Osteocyte (in vitro differentiated cells): ENCODE measurements at places on chromosomes 13 and 19. TPM values are rescaled to one million over a fixed set of nuclear protein-coding genes. Genes with fewer than 3 reads are reported as not detected.

GRCh38 chr19:39497701-39497995 lies 1.1 kb upstream of the DLL3 start:
- H3K27ac ChIP-seq, result no peak overlapping the region
- H3K4me1 ChIP-seq, result peaks cover 18% of the 10 kb centered on the region
- DNase-seq, result no peak
- H3K27me3 ChIP-seq, result peaks cover 31% of the 10 kb centered on the region

- H3K4me1 ChIP-seq, result no peaks in the 10 kb centered on the region
- H3K36me3 ChIP-seq, result no peaks in the 10 kb centered on the region
- DNase-seq, result no peak
- no peak overlapping the region for H3K27ac ChIP-seq
Observed at GRCh38 chr13:90533866-90534265, 813.6 kb upstream of the MIR17HG start.

DNA sequence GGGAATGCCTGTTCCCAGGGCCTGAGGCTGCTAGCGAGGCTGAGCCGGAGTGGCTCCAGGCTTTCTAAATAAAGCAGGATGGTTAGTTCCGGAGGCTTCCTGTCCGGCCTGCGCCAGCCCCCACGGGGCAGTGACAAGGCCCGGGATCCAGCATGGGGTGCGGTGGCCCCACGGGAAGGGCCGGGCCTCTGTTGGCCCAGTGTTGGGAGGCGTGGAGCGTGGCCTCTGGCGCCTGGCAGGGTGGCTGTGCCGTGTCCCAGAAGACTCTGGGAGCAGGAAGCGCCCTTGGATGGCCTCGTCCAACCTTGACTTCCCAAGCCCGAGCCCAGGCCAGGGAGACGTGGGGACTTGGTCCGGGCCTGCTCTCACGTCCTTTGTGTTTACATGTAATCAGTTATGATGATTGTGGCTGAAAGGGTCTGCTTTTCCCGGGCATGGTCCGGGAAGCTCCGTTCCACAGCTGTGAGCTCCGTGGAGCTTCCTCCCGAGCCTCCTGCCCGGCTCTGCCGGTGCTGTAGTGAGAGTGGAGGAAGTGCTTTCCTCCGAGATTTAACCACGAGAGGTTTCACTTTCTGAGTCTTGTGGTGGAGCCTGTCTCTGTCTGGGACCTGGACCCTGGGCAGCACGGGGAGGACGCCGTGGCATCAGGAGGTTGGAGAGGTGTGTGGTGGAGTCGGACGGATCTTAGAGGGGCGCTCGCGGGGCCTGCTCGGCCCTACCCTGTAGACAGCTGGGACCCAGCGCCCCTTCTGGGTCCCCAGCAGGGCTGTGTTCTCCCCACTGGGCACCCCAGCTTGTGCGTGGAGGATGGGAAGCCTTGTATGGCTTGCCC lies 4.6 kb downstream of the GNA11 start:
- peak overlapping the region; percentile 81 for H3K27ac ChIP-seq
- H3K4me3 ChIP-seq, result peak overlapping the region; percentile 32
- no peak for DNase-seq
- H3K27me3 ChIP-seq, result no peaks in the 10 kb centered on the region

DNA sequence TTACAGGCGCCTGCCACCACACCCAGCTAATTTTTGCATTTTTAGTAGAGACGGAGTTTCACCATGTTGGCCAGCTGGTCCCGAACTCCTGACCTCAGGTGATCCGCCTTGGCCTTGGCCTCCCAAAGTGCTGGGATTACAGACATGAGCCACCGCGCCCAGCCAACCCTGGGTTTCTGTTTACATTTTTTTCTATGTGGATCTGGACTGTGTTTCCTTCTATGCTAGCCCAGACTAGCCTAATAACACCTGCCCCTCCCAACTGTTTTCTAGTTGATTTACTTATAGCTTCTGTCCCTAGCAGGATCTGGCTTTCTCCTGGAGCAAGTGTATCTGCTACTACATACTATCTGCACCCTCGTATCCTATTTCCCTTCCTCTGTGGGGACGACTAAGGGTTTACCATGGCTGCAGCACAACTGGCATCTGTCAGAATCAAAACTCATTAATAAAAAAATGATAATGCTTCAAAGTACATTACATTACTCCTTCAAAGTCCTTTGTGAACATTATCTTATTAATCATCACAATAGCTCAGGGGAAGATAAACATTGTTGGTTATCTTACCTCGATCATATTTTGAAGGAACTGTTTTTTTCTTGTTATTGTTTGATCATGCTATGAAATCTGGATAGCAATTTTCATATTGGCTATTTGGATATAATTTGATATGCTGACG lies 228.3 kb downstream of the KLF5 start:
- DNase-seq, result no peak
- no peak overlapping the region for H3K4me3 ChIP-seq
- H3K27ac ChIP-seq, result no peak overlapping the region
- no peaks in the 10 kb centered on the region for H3K36me3 ChIP-seq

GRCh38 chr19:1449467-1450442 lies at the start of gene APC2:
APC2 (plus strand) TSS chr19:1450121; CDS start chr19:1453002, 2,881 bp downstream.
- no peak for DNase-seq
- H3K27me3 ChIP-seq, result peaks cover 43% of the 10 kb centered on the region
- peaks cover 21% of the 10 kb centered on the region for H3K4me1 ChIP-seq
- H3K27ac ChIP-seq, result no peak within 1 kb of the TSS

- no peak overlapping the region for H3K27ac ChIP-seq
- H3K4me3 ChIP-seq, result no peak overlapping the region
- peaks cover 59% of the 10 kb centered on the region for H3K27me3 ChIP-seq
- no peaks in the 10 kb centered on the region for H3K36me3 ChIP-seq
Observed at GRCh38 chr13:31094331-31095015, 67.2 kb downstream of the HSPH1 start.

GRCh38 chr13:51786425-51787265 lies 17.3 kb downstream of the DHRS12 start:
- no peak for DNase-seq
- no peak overlapping the region for H3K27ac ChIP-seq
- no peaks in the 10 kb centered on the region for H3K27me3 ChIP-seq
- H3K4me1 ChIP-seq, result peaks cover 2% of the 10 kb centered on the region
- H3K36me3 ChIP-seq, result peaks cover 3% of the 10 kb centered on the region

DNA sequence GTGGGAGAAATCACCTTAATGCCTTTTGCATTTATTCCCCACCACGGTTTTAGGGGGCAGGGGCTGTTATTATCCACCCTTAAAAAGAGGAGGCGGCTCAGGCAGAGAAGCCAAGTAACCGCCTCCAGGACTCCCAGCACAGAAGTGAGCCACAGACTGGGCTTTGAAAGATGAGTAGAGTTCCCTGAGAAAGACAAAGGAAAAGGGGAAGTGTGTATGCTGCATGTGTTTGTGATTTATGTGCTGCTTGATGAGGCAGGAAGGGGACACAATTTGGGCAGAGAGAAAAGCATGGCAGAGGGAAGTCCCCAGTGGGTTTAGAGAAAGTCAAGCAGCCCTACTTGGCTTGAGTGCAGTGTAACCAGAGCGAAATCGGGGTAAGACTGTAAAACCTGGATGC lies 85.0 kb downstream of the DOCK9 start:
- no peak overlapping the region for H3K4me3 ChIP-seq
- H3K4me1 ChIP-seq, result peaks cover 3% of the 10 kb centered on the region
- H3K27me3 ChIP-seq, result no peaks in the 10 kb centered on the region

DNA sequence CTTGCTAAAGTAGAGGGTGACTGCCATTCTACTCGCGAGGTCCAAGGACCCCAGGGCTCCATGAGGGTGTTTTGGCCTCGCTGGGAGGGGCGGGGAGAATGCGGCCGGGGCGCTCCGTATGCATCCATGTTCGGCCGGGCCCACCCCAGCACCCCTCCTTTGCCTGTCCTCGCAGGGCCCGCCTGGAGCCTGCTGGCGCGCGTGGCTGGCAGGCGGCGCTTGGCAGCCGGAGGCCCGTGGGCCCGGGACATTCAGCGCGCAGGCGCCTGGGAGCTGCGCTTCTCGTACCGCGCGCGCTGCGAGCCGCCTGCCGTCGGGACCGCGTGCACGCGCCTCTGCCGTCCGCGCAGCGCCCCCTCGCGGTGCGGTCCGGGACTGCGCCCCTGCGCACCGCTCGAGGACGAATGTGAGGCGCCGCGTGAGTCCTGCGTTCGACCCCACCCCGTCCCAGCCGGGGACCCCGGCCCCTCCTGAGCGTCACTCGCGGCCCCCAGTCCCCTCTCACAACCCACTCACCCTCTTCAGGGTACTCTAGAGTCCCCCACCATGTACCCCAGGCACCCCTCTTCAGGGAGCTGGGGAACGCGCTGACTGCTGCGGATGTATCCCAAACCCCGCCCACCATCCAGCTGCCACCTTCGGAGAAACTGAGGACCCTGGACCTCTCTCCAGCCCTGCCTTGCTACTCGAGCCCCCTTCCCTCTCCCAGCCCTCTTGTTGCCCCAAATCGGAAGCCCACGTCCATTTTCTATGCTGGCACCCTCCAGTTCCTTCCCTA lies 4.1 kb downstream of the DLL3 start:
- no peak overlapping the region for H3K27ac ChIP-seq
- peaks cover 48% of the 10 kb centered on the region for H3K27me3 ChIP-seq
- DNase-seq, result no peak
- H3K4me3 ChIP-seq, result no peak overlapping the region
- H3K36me3 ChIP-seq, result no peaks in the 10 kb centered on the region

GRCh38 chr13:71727662-71728061 lies 139.3 kb downstream of the DACH1 start:
- no peak for DNase-seq
- no peaks in the 10 kb centered on the region for H3K27me3 ChIP-seq
- no peaks in the 10 kb centered on the region for H3K36me3 ChIP-seq
- no peaks in the 10 kb centered on the region for H3K4me1 ChIP-seq
- H3K27ac ChIP-seq, result no peak overlapping the region
- H3K4me3 ChIP-seq, result no peak overlapping the region

GRCh38 chr13:36918246-36919131 lies 1.5 kb downstream of the SMAD9 start:
- no peaks in the 10 kb centered on the region for H3K36me3 ChIP-seq
- peaks cover 16% of the 10 kb centered on the region for H3K4me1 ChIP-seq
- no peak for DNase-seq
- no peaks in the 10 kb centered on the region for H3K27me3 ChIP-seq
- H3K27ac ChIP-seq, result peak overlapping the region; percentile 70

- H3K4me3 ChIP-seq, result peak overlapping the region; percentile 11
- DNase-seq, result no peak
- H3K36me3 ChIP-seq, result no peaks in the 10 kb centered on the region
- peak overlapping the region; percentile 78 for H3K27ac ChIP-seq
- peaks cover 33% of the 10 kb centered on the region for H3K4me1 ChIP-seq
- H3K27me3 ChIP-seq, result no peaks in the 10 kb centered on the region
Observed at GRCh38 chr13:43268632-43269031, 245.2 kb downstream of the DNAJC15 start.

Gene NCR1
- total RNA-seq, result not detected in 2 replicates

Gene ZNF835
- not detected in 2 replicates for total RNA-seq

Gene CEACAM6
- total RNA-seq, result not detected in 2 replicates

Gene RFPL4AL1
- total RNA-seq, result not detected in 2 replicates

Gene CGB8
- total RNA-seq, result not detected in 2 replicates

Gene ZNF491
- total RNA-seq, result 4.4 and 6.2 TPM in 2 replicates

Gene OR10H1
- not detected in 2 replicates for total RNA-seq

Gene ZNF665
- 5.1 TPM in 2 replicates for total RNA-seq

Gene ZNF132
- 0.71 and 1.2 TPM in 2 replicates for total RNA-seq

Gene PLK5
- total RNA-seq, result 0.54 TPM in 1 of 2 replicates, not detected in the other

Gene SACS
- 32.1 and 33.6 TPM in 2 replicates for total RNA-seq
